ENCODE measurements at places on chromosomes 2 and 18.

DNA sequence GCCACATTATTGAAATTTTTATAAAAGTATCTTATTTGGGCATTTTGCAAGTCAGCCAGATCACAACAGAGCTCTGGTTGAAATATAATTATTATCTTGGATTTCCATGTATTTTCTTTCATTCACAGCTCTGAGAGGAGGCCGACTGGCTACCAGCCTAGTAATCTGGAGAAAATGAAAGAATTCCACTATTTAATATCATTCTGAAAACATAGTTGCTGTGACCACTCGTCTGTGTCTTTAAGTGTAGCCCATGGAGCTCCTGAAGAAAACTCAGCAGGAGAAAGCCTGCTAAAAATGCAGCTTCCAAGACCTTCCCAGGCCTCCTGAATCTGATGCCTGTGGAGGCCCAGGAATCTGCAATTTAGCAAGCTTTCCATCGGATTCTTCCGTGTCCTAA is 114.7 kb downstream of the SH3BP4 start:
- no peak for DNase-seq

DNA sequence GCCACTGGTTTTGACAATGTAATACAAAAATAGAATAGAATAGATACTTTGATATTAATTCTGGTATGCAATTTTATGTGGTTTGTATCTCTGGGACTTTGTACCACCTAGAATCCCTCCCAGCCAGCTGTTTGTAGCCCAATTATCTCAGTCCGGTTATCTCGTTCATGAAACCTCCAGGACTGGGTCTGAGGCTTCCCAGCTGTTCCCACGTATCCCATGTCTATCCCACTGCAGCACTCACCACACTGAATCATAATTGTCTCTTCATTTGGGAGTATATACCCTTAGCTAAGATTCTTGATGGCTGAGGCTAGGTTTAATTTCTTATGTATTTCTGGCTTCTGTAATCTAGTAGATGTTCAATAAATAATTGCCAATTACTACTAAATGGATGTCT is 104.4 kb upstream of the MAPRE2 start:
- no peak for DNase-seq

DNA sequence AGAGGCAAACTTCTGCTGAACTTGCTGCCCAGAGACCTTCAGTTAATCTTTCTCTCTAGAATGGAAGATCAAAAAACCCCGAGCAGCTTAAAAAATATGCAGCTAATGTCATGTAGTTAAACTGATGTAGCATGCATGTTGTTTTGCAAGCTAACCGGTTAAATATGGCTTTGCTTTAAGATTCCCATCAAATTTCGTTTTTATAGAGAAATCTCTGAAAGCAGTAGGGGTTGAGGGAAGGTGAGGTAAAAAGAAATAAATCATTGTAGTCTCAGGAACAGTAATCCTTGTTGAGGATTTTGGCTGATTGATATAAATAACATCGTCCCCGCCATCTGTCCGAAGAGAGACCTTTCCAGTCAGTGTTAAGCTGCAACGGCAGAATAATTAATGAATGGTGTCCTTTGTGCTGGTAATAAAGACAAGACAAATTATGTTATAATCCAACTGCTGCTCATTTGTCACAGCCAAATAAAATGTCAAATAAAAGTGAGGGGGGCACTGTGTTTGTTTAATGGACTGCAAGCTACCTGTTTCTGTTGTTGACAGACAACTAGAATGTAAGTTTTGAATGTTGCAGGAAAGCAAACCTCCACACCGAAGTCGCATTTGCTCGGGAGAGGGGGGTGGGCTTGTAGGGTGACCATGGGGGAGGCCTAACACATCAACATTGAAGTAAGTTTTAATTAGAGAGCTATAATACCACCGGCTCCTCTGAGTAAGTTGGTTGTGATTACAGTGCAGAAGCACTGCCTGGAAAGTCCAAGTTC is 555.5 kb downstream of the ARHGAP15 start:
- no peak for DNase-seq

- DNase-seq = no peak
These were observed 26.4 kb upstream of the ZNF532 start for GRCh38 chr18:58838165-58838860.

DNA sequence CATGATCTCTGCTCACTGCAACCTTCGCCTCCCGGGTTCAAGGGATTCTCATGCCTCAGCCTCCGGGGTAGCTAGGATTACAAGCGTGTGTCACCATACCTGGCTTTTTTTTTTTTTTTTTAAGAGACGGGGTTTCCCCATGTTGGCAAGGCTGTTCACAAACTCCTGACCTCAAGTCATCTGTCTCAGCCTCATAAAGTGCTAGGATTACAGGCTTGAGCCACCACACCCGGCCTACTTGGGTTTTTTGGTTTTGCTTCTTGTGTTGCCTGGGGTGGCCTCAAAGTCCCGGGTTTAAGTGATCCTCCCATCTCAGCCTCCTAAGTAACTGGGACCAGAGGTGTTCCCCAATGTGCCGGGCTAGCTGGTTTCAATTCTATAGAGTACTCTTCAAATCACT is 64.6 kb downstream of the NAPG start:
- no peak for DNase-seq

- no peak for DNase-seq
These were observed 96.4 kb downstream of the PIK3C3 start for GRCh38 chr18:42051411-42051810.

- DNase-seq = no peak
These were observed 92.8 kb downstream of the TRIB2 start for GRCh38 chr2:12809526-12809925.

DNA sequence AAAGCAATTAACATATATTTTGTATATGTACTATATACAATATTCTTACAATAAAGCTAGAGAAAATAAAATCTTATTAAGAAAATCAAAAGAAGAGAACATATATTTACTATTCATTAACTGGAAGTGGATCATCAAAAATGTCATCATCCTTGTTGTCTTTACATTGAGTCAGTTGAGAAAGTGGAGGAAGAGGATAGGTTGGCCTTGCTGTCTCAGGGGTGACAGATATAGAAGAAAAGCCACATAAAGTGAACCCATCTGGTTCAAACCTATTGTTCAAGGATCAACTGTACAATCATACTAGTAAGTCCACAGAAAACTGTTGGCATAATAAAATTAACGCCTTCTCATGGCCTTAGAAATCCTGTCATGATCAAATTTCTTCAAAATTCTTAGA is 26.6 kb downstream of the SESTD1 start:
- no peak for DNase-seq

DNA sequence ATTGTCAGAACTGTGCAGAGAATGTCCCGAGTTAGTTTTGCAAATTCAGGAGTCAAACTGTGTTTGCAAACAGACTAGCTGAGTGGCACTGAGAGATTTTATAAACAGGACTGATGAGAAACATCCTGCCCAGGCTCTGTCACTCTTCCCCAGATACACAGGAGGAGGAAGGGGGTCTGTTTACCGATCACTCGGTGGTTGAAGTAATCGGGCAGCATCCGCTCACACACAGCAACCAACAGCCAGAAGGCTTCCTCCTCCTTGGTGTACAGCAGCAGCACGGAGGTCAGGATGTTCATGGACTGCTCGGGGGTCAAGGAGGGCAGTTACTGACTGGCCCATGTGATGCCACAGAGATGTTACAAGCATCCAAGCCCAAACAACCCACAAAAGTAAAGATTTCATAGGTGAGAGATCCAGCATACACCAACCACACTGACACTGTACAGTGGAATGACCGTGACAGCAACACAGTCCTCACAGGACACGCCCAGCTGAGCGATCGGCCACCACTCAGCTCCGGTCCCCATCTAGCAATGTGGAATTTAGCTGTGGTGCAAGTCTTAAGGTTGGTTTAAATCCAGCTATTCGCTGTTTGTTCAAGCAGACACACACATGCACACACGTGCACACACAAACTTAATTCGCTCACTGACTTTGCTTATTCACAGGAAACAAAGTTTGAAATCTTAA is 30.1 kb downstream of the RPL31 start:
- DNase-seq = no peak

DNA sequence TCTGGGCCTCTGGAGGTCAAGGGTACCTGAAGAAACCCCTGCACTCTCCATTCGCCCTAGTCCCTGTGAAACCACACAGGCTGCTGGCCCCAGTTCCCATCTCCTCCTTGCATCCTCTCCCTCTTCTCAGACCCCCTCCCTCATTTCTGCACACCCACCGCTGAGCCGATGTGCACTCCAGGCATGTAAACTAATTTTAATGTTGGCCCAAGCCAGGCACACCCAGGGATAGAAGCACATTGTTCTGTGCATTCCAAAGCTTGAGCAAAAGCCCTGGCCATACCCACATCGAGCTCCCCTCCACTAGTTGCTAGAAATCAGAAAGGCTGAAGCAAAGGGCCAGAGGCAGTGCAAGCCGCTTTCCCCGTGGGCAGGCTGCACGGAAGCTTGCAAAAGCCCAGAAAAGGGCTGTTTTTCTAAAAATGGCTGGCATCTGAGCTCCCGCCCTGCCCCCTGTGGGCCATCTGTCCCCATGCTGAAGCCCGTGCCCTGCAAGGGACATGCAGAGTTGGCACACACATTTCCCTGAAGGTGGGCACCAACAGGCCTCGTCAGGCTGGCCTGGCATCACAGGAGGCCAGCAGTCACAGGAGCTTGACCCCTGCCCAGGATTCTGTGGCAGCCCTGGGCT is 181.6 kb downstream of the SMAD7 start:
- no peak for DNase-seq

- DNase-seq = no peak
These were observed 43.6 kb downstream of the L3MBTL4 start for GRCh38 chr18:6370886-6371635.

DNA sequence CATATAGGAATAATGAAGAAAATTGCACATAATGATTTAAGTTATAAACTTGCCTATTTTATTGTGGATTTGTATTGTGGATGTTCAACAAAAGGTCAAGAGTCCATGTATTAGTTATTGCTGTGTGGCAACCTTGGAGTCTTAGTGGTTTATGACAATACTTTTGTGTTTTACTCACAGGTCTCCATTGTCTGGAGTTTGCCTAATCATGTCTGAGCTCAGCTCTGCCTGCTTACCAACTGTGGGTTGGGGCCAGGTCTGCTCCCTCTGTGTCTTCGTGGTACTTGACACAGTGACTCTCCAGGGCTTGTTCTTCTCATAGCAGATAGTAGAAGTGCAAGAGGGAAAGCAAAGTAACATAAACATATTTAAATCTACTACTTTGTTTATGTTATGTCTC is 382.5 kb downstream of the CBLN2 start:
- no peak for DNase-seq

DNA sequence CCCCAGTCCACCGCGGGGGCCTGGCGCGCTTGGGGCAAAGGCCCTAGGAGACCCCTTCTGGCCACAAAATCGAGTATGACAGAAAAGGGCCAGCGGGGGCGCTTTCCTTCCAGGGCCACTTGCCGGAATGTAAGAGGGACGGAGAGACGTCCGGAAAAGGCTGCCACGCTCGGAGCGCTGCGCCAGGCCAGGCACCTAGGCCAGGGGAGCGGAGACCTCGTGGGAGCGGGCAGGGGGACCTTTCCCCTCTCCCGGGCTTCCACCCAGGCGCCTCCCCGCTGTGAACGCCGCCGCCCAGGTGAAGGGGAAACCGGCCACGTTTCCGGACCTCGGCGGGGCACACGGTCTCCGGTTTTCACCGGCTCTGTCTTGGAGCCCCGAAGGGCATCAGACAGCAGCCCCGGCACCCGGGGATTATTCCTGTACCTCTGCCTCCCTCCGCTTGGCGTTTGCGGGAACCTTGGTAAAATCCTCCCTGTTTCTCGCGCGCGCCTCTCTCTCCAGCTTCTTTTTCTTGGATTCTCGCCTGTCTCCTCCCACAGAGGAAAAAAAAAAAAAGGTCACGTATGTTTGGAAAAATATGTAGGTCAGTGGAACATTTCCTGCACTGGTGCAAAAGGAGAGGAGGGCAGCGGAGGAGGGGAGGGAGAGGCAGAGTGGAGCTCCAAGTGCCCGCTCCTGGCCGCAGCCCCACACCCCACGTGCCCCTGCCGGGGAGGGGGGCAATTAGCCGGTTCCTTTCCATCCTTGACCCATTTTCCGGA is 1.2 kb upstream of the NPAS2 start:
- DNase-seq = no peak

GRCh38 chr18:59048048-59048363 is 91.7 kb upstream of the SEC11C start:
- DNase-seq = no peak

GRCh38 chr2:218833023-218833609 is 1.5 kb upstream of the PRKAG3 start:
- no peak for DNase-seq

DNA sequence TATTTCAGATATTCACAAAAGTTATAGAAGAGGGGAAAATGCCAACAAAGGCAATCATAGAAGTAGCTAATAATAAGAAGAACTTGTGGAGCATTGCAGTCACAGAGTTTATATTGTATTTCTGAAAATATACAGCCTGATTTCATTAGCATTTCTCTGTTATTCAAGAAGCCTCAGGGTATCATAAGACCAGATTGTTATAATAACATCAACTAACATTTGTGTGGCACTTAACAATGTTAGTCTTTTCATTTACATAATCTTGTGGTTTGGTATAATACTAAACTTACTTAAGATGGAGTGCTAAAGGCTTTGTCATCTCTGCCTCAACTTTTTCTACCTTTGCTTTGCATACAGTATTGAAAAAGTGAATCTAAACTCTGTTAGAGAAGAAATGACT is 61.6 kb upstream of the TACR1 start:
- DNase-seq = no peak

DNA sequence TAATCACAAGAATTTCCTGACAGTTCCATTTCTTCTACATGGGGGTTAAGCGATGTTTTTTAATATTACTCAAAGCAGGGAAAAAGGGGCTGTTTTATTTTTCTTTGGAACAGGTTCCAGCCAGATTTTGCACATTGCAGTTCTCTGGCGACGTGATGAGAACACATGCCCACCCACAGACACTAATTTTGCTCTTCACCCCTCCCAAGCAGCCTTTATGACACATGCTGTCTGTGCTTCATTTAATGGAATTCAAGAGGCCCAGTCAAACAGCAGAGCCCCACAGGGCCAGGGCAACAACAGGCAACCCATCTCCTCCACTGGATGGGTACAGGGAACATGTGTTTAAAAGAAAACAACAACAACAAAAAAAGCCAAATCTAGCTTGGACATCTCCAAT is 70.8 kb downstream of the SPRED2 start:
- peak; percentile 51 for DNase-seq

- peak; percentile 23 for DNase-seq
These were observed 3.2 kb downstream of the ID2 start for GRCh38 chr2:8684878-8685696.

DNA sequence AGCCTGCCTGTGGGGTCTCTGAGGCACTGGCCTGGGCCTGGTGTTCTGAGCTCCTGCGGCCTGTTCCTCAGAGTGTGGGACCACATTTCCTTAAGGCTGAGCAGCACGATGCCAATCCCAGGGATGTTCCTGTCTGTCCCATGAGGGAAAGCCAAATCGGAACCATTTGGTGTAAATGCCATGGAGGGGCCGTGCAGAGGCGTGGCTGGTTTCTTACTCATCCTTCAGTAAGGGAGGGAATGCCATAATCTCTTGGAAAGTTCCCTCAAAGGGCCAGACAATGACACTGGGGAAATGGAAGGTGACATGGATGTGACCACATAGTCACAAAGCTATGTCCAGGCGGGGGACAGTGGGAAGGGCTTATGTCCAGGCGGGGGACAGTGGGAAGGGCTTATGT is 14.4 kb upstream of the PTMA start:
- DNase-seq = no peak

- no peak for DNase-seq
These were observed 636 bp downstream of the CBLN2 start for GRCh38 chr18:72543357-72544055.

GRCh38 chr18:58983260-58984155 is 118.8 kb downstream of the ZNF532 start:
- no peak for DNase-seq

Measured in putamen (tissue), 1 donor.